ENCODE measurements at places on chromosomes 2 and 18.

DNA sequence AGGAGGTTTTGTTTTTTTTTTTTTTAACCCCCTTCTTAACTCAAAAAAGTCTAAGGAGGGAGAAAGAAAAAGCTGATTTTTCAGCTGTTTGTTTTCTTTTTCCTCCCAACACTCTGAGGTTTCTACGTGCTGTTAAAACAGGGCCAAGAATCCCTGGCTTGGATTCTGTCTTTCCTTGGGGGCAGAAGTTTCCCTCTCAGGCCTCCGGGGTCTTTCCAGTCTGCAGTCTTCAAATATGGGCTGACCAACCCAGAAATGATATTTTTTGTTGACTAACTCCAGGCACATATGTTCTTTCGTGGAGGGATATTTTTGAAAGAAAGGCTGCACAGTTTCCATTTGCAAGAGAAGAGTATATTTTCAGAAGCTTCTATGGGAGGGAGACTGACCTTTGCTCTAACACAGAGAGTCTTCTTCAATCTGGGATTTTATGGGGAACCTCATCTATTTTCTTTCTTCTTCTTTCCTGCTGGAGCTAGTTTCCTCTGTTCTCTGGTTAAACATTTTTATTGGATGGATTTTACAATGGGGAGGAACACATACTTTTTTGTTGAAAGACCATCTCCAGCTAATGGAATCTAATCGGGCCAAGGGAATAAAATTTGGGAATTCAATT lies 93.3 kb upstream of the SPRED2 start:
- DNase-seq, result no peak

DNA sequence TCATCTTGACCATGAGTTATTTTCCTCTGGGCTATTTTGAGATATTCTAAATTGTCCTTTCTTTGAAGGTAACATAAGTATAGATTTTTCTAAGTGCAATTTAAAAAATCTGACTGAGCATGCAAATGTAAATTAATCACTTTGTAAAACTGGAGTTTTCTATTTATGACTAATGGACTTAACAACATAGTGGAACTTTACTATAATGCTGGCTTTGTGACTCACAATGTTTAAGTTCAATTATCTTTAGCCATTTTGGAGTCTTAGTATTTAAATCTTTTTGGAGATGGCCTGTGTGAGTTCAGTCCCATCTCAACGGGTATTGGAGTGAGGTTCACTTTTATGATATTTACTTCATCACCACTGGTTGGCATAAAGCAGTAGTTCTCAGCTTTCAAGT lies 35.2 kb upstream of the NOSTRIN start:
- no peak for DNase-seq

DNA sequence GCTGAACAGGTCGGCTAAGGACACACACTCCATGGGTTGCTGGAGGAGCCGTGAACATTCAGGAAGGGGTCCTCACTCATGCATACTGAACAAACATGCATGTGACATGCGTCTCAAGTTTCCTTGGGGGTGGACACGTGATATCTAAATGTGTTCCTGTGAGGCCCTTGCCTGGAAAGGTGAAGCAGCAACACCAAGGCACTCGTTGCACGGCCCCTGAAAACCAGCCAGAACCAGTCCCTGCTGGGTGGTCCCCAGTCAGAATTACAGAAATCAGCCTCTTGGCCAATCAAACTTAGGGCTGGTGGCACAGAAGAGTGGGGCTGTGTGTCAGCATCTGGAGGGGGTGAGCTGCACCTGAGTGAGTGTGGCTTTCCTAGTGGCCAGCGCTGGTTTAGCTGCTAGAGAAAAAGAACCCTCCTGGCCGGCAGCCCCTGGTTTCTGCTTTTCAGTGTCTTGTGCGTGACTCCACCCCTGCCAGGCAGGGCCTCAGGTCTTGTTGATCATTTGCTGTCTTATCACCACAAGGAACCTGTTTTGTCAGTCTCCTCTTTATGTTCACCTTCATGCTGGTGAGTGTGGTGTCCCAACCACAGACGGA lies 3.2 kb upstream of the AQP12B start:
- no peak for DNase-seq

GRCh38 chr2:240626531-240627300 lies 1.4 kb downstream of the GPR35 start:
- no peak for DNase-seq

- no peak for DNase-seq
These were observed 7.4 kb upstream of the CCNYL1 start for GRCh38 chr2:207704078-207704477.

- DNase-seq, result no peak
These were observed 60.6 kb upstream of the SMAD7 start for GRCh38 chr18:49011291-49011746.

DNA sequence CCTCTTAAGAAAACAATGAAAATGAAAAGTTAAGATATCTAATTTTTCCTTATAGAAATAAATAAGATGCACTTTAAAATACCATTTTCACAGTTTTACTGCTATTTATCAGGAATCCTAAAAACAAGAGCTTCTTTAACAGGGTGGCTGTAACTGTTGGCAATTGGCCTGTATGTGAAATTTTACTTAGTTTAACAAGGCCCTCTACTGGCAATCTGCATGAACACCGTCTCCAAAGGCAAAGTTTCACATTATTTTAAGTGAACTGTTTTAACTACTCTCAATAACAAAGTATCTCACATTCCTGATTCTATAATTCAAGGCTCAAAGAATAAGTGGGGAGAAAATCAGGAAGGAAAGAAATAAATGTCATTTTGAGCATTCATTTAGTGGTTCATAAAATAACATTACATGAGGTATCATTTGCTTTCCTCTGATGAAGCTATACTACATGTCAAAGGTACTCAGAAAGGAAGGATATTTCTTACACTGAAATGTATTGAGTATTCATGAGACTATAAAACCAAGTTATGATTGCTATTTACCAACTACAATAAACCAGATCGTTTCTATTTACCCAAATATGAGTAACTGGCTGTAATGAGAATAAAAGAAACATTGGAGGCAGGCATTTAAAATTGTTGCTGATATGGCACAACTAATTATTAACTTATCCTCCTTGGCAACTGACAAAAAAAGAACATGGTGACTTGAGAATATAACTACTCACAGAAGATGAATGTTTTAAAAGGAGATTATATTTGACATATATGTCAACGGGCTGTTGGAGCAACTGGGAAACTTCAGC lies 7.0 kb downstream of the NCKAP5 start:
- DNase-seq, result no peak

GRCh38 chr2:149422991-149423338 lies 92.6 kb downstream of the LYPD6 start:
- no peak for DNase-seq
